A673 (cell line): ENCODE measurements at places on chromosomes 2 and 18.

DNA sequence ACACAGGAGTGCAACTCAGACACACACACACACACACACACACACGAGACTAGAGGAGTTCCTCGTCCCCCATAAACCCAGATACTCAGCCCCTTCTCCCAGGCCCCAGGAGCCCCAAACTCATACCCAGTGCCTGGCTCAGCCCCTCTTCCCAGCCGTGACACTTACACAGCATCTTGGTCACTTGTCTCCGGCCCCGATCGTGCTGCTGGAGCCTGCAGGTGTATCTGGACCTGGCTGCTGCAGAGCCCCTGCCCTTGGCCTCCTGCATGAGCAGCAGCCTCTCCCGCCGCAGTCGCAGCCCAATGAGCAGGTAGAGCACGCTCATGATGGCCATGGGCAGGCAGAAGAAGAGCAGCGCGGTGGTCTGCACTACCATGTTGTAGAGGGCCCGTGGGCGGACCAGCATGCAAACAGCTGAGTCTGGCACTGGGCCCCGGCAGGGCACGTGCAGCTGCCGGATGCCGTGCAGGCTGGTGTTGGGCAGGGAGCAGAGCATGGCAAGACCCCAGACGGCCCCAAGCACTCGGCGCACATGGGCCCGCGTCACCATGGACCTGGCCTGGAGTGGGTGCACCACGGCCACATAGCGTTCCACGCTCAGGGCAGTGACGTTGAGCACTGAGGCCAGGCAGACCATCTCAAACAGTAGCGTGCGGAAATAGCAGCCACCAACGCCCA is 2.1 kb downstream of the NMUR1 start:
- DNase-seq, result no peak

GRCh38 chr2:215431778-215432758 is 3.8 kb downstream of the FN1 start:
- no peak for DNase-seq

- DNase-seq, result no peak
Observed at GRCh38 chr2:64700133-64700809, 46.6 kb upstream of the SERTAD2 start.

DNA sequence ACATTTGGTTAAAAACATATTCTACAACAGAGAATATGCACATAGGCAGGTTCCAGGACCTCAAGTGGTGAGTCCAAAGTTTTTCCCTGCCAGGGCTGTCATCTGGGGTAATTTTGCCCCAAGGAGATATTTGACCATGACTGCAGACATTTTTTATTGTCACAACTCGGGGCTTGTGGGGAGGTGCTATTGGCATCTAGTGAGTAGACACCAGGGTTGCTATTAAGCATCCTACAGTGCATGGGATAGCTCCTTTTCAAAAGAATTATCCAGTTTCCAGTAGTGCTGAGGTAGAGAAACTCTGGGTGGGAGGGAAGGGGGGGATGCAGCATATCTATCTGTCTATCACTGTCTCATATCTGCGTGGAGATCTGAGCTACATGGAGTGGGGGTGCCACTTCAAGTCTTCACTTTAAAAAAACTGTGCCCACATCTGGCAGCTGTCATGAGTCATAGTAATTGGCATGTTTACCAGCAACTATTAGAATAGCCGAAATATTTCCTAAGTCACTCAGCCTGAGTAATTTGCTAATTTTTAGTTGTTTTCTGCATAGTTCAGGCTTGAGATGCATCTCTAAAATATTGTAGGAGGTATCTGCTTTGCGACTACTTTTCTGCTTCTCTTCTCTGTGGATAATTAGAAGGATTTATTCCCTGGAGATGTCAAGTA is 254.0 kb upstream of the RBMS1 start:
- peak; percentile 51 for DNase-seq

DNA sequence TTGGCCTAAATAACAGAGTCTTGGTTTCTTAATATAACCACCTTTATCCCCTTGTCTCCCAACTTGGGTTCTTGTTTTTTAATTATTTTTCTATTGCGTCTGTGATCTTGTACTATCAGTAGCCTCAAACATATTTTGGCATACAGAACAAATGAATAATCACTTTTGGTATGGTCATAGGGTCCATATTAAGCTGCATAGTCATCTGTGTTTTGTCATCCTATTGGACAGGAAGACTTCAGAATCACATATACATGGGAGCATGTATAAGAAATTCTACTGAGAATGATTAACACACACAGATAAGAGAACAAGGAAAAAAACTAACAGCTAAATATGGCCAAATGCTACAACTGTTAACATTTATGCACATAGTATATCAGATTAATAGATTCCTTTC is 126.0 kb downstream of the MEP1B start:
- DNase-seq, result no peak

DNA sequence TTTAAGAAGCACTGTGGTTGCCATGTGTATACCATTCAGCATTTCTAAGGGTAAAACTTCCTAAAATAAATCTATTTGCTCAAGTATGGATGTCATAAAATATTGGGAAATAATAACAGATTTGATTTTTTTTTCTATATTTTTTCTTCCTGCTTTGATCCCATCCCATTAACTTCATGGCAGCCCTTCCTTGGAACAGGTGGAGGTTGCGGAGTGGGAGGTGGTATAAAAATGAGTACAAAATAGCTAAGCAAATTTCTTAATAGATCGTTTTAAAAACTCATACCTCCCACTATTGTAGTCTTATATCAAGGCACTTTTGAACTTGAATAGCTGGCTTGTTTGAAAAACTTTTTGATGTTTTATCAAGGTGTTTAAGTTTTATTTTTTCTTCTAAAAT is 152.1 kb upstream of the KYNU start:
- no peak for DNase-seq

- no peak for DNase-seq
Observed at GRCh38 chr2:150432312-150432625, 55.2 kb downstream of the RND3 start.

DNA sequence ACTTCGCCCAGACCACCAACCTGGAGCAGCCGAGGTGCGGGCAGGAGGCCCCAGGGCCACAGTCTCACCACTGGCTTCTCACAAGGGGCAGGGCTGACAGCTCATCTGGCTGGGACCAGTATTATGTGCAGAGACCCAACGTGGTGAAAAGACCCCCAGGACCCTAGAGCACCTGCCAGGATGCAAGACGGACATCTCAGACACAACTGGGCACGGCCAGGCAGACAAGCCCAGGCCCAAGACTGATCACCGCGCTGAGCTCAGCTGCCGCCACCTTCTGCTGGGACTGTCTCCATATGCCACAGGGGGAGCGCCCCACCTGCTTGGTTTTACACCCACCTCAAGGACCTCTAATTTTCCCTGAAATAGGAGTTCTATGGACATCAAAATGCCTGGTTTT is 23.2 kb downstream of the HDAC4 start:
- no peak for DNase-seq
